NCI-H2081 (cell line): ENCODE measurements at places on chromosomes 12 and 14.

DNA sequence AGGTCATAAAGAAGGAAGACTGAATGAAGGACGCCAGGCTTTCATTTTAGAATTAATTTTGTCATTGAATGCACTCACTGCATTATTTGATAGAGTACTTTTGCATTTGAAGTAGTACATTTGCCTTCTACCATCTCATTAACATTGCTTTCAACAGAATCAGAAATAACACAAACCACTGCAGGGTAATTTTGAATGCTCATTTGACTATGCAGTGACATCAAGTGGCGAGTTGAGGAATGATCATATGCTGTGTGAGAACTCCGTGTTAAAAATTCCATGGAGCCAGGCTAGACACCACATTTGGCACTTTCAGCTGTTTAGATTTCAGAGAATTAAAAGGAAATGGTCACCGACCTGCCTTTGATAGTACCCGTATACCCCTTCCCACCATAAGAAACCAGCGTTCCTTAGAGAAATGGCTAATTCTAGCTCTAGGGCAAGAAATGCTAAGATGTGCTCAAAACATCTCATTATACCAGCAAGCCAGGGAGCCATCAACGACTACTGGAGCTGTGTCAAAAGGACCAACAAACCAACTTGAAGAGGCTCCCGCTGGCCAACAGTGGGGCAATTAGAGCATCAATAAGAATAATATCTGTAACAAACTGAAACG, 16.5 kb downstream of the HEBP1 start:
- peak; percentile 5 for DNase-seq

- no peak for DNase-seq
These were observed 2.7 kb upstream of the MYF5 start for GRCh38 chr12:80714055-80714454.

DNA sequence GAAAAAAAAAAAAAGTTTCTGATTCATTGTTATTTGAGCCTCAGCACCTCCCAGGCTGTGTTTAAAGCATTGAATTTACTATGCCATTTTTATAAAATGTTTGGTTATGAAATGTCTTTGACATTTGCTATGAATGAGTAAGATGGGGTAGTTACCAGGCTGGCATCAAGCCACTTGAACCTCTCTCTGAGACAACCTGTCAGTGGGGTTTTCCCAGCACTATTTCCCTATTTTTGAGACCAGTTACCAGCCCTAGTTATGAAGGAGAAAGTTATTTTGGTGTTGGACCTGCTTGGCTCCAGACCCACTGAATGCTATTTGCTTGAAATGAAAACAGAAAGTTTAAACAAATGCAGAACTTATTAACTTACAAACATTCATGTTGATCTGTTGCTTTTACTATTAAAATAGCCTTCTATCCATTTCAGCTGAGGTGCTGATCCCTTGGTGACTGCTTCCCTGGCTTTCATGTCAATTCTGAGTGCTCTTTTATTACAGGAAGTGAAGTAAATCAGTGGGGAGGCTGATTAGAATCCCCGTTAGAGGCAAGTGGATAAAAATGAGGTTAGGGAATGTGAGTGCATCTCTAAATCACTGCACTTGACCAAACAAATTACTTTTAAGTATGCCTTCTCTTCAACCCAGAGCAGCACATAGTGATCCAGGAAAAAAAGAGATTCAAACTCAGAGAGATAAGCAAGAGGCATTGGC, 37.8 kb downstream of the LLPH start:
- DNase-seq: no peak

GRCh38 chr12:1911598-1912575, 6.6 kb downstream of the CACNA2D4 start:
- DNase-seq: peak; percentile 83
